Neural crest cell (in vitro differentiated cells): ENCODE measurements at places on chromosomes 11 and 22. TPM values are rescaled to one million over a fixed set of nuclear protein-coding genes. Genes with fewer than 3 reads are reported as not detected.
A peak's percentile ranks its signal among the peaks of the same experiment; 100 is the strongest.

- H3K36me3 ChIP-seq: no peaks in the 10 kb centered on the region
- no peaks in the 10 kb centered on the region for H3K4me1 ChIP-seq
- H3K27me3 ChIP-seq: peaks cover 25% of the 10 kb centered on the region
- H3K27ac ChIP-seq: no peak overlapping the region
- no peak for DNase-seq
- no peak overlapping the region for H3K4me3 ChIP-seq
These were observed 124.2 kb upstream of the SEZ6L start for GRCh38 chr22:26045051-26045450.

- no peak for DNase-seq
- peaks cover 56% of the 10 kb centered on the region for H3K4me1 ChIP-seq
- peaks cover 64% of the 10 kb centered on the region for H3K36me3 ChIP-seq
- peak overlapping the region; percentile 18 for H3K4me3 ChIP-seq
- H3K27ac ChIP-seq: no peak overlapping the region
These were observed 8.3 kb downstream of the RBM4 start for GRCh38 chr11:66646828-66647227.

HBG2 gene
- not detected in 2 replicates for total RNA-seq

DNA sequence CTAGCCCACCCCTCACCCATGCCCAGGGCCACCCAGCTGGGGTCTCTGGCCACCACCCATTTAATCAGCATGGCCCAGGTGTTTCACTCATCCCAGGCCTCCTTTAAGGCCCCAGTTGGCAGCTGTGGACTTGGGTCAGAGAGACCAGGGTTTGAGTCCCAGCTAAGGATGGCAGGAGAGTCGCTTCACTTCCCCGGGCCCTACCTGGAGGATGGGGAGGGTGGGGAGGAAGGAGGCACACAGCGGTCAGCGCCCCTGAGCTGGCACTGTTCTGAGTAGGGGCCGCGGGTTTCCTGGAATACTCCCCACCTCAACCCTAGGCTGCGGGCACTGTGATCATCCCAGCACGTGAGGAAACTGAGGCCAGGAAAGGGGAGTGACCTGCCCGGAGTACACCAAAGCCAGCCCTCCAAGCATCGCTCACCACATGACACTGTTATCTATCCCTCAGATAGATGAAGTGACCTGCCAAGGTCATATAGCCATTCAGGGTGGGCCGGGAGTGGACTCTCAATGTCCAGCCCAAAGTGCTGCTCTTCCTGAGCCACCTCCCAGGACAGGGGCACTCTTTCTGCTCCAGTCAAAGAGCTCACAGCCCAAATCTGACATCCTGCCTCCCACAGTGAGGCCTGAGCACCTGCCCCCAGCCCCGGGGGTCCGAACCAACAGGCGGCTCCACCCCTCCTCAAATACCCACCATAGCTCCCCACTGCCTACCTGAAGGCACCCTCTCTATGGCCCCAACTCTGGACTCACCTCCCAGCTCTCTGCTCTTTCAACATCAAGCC lies 3.4 kb upstream of the ATP5MGL start:
- no peaks in the 10 kb centered on the region for H3K27me3 ChIP-seq
- DNase-seq: no peak
- H3K4me1 ChIP-seq: peaks cover 26% of the 10 kb centered on the region

DNA sequence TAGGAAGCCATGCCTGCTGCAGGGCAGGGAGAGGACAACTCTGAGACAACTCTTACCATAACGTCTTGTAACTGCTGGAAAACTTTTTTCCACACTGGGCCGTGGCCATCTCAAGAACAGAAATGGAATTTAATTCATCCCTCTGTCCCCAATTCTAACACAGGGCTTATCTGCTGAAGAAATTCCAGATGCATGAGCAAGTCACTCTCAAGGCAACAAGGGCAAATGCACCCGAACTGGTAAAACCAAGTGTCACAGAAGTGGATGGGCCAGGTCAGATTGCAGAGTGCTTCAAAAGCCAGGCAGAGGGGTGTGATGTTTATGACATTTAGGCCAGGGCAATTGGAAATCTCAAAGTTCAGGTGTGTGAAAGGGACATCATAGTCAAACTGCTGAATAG lies 7.4 kb downstream of the SMPD1 start:
- H3K4me1 ChIP-seq: peaks cover 11% of the 10 kb centered on the region
- no peak for DNase-seq
- peaks cover 9% of the 10 kb centered on the region for H3K36me3 ChIP-seq
- H3K4me3 ChIP-seq: no peak overlapping the region

- H3K27me3 ChIP-seq: no peaks in the 10 kb centered on the region
- H3K4me1 ChIP-seq: no peaks in the 10 kb centered on the region
- DNase-seq: no peak
- no peak overlapping the region for H3K27ac ChIP-seq
These were observed 632.6 kb upstream of the KIRREL3 start for GRCh38 chr11:127632976-127633680.

DNA sequence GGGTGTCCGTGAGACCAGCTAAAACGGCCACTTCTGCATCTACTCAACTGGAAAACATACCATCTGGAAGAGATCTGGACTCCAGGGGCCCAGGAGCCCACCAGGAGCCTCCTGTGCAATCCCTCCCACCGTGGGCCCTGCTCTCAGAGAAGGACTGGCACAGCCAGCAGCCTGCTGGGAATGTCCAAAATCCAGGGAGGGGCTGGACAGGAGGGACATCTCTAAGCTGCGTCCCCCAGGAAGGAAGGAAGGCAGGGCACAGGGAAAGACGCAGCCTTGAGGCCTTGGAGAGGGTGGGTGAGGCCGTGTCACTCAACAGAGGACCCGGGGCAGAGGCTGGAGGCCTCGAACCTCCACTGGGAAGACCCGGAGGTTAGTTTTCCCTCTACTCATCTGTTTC lies 78.0 kb downstream of the PHF21B start:
- H3K27ac ChIP-seq: no peak overlapping the region
- no peak for DNase-seq
- H3K4me3 ChIP-seq: no peak overlapping the region
- peaks cover 25% of the 10 kb centered on the region for H3K4me1 ChIP-seq
- no peaks in the 10 kb centered on the region for H3K27me3 ChIP-seq

GRCh38 chr11:134609361-134610115 lies 197.5 kb upstream of the B3GAT1 start:
- peaks cover 4% of the 10 kb centered on the region for H3K27me3 ChIP-seq
- H3K36me3 ChIP-seq: no peaks in the 10 kb centered on the region
- DNase-seq: no peak
- no peaks in the 10 kb centered on the region for H3K4me1 ChIP-seq
- no peak overlapping the region for H3K4me3 ChIP-seq

C22orf31 gene
- not detected in 2 replicates for total RNA-seq

GRCh38 chr22:42473484-42474193 lies 41.4 kb upstream of the NFAM1 start:
- H3K36me3 ChIP-seq: no peaks in the 10 kb centered on the region
- no peaks in the 10 kb centered on the region for H3K4me1 ChIP-seq
- no peak overlapping the region for H3K4me3 ChIP-seq
- H3K27me3 ChIP-seq: peaks cover 24% of the 10 kb centered on the region

DNA sequence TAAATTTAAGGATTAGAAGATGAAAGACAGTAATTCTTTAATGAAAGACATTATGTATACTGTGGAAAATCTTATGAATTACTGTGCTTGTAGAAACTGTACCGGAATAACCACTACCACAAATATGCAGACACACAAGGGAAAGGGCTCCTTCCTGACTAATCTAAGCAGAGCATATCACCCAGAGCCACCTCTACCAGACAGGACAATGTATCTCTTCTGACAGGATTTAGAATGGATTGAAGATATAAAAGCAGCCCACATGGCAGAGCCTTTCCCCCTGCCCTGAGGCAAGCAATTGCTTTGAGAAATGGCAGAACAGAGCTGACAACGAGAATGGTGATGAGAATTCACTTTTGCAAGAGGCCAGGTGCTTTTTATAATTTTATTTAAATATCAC lies 144.1 kb downstream of the NOX4 start:
- peak overlapping the region; percentile 23 for H3K27ac ChIP-seq
- DNase-seq: no peak
- H3K4me3 ChIP-seq: no peak overlapping the region

DNA sequence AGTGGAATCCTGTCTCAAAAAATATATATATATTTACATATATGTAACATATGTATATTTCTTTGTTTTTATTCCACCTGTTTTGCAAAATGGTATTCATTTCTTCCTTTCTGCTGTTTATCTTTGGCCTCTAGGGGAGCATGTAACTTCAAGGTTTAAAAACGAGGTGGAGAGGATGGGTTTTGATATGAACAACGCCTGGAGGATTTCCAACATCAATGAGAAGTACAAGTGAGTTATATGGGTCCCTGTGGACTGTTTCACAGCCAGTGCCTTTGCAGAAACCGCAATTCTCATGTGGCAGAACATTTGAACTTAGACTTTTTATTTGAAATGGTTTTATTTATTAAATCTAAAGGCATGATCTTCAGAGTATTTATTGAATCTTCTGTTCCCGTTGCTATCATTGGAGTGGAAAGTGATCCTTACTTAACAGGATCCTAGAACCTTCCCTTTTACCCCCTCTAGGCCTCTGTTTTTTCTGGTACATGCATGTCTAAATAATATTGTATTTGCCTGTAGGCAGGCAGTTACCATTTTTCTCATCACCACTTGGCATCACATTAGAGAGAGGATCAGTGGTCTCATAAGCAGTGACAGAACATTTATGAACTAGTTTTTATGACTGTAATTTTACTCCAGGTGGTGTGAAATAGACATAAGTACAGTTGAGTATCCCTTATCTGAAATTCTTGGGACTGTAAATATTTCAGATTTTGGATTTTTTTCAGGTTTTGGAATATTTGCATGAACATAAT lies 81.5 kb upstream of the HORMAD2 start:
- no peak for DNase-seq
- no peak overlapping the region for H3K27ac ChIP-seq
- H3K27me3 ChIP-seq: no peaks in the 10 kb centered on the region
- H3K36me3 ChIP-seq: no peaks in the 10 kb centered on the region
- H3K4me3 ChIP-seq: no peak overlapping the region

CST6 gene
- not detected in 2 replicates for total RNA-seq

LRRC10B gene
- 2.8 and 2.9 TPM in 2 replicates for total RNA-seq

- peaks cover 46% of the 10 kb centered on the region for H3K4me1 ChIP-seq
- H3K36me3 ChIP-seq: no peaks in the 10 kb centered on the region
- DNase-seq: no peak
- H3K27ac ChIP-seq: peak within 1 kb of the TSS; percentile 85
These were observed at the start of gene EMID1 for GRCh38 chr22:29205594-29206371. Gene EMID1 (plus strand): TSS chr22:29205896. CDS start chr22:29206039, 143 bp downstream.

DNA sequence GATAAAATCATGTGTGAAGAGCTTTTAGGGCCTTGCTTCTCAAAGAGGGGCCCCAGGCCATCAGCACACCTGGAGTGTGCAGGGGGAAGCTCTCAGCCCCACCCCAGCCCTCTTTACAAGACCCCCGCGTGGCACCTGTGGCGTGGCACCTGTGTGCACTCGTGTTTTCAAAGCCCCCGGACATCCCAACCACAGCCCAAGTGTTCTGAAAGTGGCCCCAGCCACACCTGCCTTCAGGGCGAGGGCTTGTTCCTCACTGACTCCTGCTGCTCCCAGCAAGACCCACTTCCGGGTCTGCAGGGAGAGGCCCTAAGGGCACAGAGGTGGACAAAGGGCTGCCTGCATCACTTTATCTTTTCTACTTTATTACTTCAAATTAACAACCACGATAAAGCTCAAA lies 17.5 kb upstream of the TMEM184B start:
- DNase-seq: no peak
- peaks cover 27% of the 10 kb centered on the region for H3K4me1 ChIP-seq

GRCh38 chr11:104464691-104465090 lies 300.7 kb upstream of the PDGFD start:
- no peaks in the 10 kb centered on the region for H3K27me3 ChIP-seq
- H3K4me3 ChIP-seq: no peak overlapping the region
- DNase-seq: no peak
- no peak overlapping the region for H3K27ac ChIP-seq
- H3K4me1 ChIP-seq: no peaks in the 10 kb centered on the region

GRCh38 chr11:76166314-76166713 lies 40.0 kb downstream of the WNT11 start:
- no peaks in the 10 kb centered on the region for H3K4me1 ChIP-seq
- DNase-seq: no peak
- no peaks in the 10 kb centered on the region for H3K36me3 ChIP-seq
- no peak overlapping the region for H3K4me3 ChIP-seq

GRCh38 chr11:70627219-70627618 lies 228.9 kb downstream of the CTTN start:
- H3K4me1 ChIP-seq: peaks cover 57% of the 10 kb centered on the region
- no peak overlapping the region for H3K4me3 ChIP-seq
- DNase-seq: no peak
- H3K36me3 ChIP-seq: no peaks in the 10 kb centered on the region
- H3K27ac ChIP-seq: no peak overlapping the region

GRCh38 chr11:71505001-71505400 lies 22.1 kb upstream of the KRTAP5-7 start:
- H3K36me3 ChIP-seq: peaks cover 38% of the 10 kb centered on the region
- peak overlapping the region; percentile 19 for H3K27ac ChIP-seq
- no peak for DNase-seq
- H3K4me3 ChIP-seq: no peak overlapping the region

- H3K27ac ChIP-seq: no peak overlapping the region
- H3K36me3 ChIP-seq: peaks cover 3% of the 10 kb centered on the region
- DNase-seq: no peak
These were observed 35.9 kb upstream of the NUP50 start for GRCh38 chr22:45127866-45128265.

DNA sequence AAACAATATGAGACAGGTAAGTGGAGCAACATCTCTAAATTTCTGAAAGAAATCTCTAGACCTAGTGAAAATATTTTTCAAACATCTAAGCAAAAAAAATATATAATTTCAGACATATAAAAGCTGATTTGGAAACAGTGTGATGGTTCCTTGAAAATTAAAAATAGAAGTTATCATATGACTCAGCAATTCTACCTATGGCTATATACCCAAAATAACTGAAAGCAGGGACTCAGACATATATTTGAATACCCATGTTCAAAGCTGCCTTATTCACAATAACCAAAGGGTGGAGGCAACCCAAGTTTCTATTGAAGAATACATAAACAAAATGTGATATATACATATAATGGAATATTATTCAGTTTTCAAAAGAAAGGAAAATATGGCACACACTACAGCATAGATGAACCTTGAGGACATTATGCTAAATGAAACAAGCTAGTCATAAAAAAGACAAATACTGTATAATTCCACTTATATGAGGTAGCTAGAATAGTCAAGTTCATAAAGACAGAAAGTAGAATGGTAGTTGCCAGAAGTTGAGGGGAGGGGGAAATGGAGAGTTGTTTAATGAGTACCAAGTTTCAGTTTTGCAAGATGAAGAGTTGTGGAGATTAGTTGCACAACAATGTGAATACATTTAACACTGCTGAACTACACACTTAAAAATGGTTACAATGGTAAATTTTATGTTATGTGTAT lies 300.4 kb downstream of the TTC28 start:
- no peak overlapping the region for H3K27ac ChIP-seq
- DNase-seq: no peak
- H3K36me3 ChIP-seq: no peaks in the 10 kb centered on the region
- no peaks in the 10 kb centered on the region for H3K27me3 ChIP-seq

OR5A2 gene
- total RNA-seq: not detected in 2 replicates

- no peak for DNase-seq
- no peaks in the 10 kb centered on the region for H3K4me1 ChIP-seq
- peaks cover 77% of the 10 kb centered on the region for H3K27me3 ChIP-seq
These were observed 140.3 kb downstream of the GRIK4 start for GRCh38 chr11:120651836-120652235.

- no peaks in the 10 kb centered on the region for H3K36me3 ChIP-seq
- H3K27ac ChIP-seq: no peak overlapping the region
- DNase-seq: no peak
- H3K27me3 ChIP-seq: no peaks in the 10 kb centered on the region
These were observed 165.0 kb downstream of the ADAMTS15 start for GRCh38 chr11:130613396-130613795.
